ENCODE measurements at places on chromosomes 2 and 18.

DNA sequence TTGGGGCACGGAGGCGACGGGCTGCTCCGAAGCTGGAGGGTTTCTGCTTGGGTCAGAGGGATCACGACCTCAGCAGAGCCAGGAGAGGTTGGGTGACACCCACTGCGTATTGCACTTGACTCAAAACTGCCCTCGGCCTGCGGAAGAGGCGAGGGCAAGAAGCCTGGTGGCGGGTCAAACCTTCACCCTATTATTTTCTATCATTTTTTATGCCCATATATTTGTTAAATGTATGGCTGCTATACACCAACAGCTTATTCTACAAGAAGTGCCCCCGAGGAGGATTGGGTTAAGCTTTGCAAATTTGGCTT is 12.6 kb upstream of the SATB2 start:
- no peak for DNase-seq

DNA sequence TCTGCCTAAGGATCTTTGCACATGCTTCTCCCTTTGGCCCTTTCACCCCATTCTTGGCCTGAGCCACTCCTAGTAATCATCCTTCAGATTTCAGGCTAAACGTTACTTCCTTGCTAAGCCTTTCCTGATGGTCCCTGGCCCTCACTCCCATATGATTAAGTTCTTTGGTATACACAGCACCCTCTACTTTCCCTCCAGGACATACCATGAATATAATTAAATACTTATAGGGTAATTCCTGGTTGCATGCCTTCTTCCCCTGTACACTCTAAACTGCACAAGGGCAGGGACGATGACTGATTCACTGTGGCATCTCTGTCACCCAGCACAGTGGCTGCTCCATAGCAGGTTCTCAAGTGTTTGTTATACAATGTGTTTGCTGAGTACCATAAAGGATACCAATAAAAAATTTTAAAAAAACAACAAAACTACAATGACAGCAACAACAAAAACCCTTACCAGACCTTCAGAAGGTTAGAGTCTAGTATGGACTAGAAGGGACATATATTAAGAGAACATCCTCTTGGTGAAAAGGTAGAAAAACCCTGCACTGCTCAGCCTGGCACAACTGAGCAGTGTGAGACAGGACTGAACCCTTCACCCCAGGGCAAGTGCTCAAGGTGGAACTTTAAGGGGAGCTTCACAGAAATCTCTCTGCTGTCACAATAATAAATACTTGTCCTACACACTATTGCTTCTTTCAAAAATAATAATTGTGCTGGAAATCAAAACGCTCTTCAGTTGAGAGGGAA is 76.2 kb downstream of the AAK1 start:
- no peak for DNase-seq

GRCh38 chr2:198259496-198259895 is 455.1 kb downstream of the PLCL1 start:
- DNase-seq: no peak

DNA sequence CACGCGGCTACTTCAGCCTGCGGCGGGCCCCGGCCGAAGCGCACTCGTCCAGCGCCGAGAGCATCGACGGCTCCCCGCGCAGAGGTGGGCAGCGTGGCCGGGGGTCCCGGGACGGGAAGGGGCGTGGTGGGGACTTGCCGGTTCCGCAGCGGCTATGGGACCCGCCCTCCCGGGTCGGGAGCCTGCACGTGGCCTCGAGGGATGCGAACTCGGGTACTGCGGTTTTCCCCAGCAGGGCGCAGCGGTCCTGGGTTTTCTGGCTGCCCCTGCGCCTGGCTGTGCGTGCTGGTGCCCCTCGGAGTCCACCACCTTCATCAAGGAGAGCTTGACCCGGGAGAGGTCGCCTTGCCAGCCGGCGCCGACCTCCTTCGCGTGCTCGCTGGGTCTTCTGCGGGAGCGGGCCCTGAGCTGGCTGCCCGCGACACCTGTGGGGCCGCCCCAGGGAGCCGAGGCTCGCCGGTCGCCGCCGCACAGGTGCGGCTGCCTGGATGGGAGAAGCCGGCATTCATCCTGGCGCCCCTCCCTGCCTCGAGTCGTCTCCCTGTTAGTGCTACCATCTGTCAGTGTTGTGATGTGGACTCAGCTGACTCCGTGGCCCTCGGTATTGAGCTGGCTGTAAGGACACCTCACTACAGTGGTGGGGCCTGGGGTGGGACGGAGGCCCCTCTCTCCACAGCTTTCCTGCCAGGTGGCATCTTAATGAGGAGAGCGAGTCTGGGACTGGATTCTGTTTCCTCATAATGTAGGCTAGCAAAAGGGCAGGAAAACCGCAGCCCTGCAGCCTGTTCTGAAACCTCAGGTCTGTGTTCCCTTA is 177.3 kb downstream of the AGAP1 start:
- DNase-seq: no peak
